Ureter (tissue), 1 donor: ENCODE measurements at places on chromosomes 7 and 10.

GRCh38 chr10:124532106-124532641, 70.6 kb downstream of the LHPP start:
- DNase-seq: no peak

DNA sequence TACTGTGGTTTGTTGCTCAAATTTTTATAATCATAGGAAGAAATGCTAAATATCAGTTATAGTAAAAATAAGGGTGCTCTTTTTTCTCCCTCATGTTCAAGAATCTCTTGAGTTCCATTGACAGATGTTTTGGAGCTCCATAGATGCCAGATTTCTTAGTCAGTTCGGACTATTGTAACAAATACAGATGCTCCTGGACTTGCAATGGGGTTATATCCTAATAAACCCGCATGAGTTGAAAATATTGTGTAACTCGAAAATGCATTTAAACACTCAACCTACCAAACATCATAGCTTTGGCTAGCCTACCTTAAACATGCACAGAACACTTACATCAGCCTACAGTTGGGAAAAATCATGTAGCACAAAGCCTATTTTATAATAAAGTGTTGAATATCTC, 100.7 kb upstream of the CSTF2T start:
- DNase-seq: no peak

DNA sequence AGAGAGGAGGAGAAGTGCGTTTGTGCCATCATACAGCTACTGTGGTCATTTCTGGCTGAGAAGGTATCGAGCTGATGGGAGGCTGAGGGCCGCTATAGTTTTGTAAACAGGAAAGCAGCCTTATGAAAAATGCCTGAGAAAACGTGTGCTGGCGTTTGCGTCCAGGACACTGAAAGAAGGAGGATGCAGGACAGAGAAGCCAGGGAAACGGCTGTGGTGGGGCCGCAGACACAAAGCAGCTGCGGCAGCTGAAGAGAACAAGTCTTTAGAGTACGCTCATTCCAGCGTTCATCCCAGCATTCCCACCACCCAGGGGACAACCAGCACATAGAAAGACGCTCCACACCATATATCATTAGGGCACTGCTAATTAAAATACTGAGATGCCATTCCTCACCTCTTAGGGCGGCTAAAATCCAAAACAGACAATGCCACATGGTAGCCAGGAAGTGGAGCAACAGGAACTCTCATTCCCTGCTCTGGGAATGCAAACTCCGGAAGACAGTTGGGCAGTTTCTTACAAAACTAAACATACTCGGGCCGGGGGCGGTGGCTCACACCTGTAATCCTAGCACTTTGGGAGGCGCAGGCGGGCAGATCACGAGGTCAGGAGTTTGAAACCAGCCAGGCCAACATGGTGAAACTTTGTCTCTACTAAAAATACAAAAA, 18.4 kb downstream of the GNA12 start:
- no peak for DNase-seq

DNA sequence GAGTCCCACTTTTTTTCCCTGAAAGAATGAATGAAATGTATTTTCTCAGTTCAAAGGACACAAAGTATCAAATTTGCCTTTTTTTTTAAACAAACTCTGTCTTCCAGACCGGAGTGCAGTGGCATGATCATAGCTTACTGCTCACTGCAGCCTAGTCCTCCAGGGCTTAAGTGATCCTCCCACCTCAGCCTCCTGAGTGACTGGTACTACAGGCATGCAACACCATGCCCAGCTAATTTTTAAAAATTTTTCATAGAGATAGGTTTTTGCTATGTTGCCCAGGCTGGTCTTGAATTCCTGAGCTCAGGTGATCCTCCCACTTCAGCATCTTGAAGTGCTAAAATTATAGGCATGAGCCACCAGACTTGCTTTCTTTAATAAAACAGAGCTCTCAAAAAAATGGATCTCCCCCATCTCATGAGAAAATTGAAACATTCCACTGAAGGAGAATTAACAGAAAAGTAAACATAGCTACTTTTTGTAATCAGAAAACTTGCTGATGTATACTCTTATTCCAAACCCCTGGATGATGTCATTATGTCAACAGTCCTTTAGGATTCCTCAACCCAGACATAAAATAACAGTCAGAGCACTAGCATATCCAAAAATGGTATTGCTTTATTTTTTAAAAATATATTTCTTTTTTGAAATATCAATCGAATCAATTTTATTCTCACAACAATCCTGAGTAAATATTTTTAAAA, 12.3 kb upstream of the TRDMT1 start:
- DNase-seq: no peak

GRCh38 chr10:76037531-76038155, 606.2 kb downstream of the LRMDA start:
- DNase-seq: no peak

- no peak for DNase-seq
Observed at GRCh38 chr10:121865554-121865953, 62.3 kb downstream of the ATE1 start.

DNA sequence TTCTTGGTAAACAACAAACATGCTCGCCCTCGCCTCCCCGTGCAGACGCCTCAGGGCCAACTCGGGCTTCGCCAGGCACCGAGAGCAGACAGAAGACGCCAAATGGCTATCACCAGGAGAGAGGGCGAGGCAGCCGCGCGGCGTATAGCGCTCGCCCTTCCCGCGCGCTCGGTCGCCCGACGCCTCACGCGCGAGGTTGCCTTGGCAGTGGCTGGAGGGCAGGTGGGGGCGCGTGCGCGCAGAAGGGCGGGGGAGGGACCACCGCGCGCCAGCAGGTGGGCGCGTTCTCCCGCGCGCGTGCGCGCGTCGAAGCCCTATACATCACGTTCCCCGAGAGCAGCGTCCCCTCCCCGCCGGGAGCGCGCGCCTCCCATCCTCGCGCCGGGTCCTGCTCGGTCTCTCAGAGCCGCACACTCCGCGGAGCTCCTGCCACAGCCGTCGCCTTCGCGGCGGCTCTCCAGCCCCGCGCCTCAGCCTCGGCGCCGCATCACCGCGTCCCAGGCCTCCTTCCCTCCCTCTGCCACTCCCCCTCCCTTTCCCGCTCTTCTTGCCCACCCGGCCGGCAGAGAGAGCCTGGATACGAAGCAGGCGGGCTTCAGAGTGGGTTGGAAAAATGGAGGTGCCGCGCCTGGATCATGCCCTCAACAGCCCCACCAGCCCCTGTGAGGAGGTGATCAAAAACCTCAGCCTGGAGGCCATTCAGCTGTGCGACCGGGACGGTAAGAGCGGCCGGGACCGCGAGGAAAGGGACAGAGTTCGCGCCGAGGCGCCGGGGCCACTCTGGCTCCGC, at the start of gene PHYHIPL:
Gene PHYHIPL (plus strand): TSS at position 403 of the 790 bp plus-strand sequence. CDS start 211 bp downstream, at position 614.
- no peak for DNase-seq

DNA sequence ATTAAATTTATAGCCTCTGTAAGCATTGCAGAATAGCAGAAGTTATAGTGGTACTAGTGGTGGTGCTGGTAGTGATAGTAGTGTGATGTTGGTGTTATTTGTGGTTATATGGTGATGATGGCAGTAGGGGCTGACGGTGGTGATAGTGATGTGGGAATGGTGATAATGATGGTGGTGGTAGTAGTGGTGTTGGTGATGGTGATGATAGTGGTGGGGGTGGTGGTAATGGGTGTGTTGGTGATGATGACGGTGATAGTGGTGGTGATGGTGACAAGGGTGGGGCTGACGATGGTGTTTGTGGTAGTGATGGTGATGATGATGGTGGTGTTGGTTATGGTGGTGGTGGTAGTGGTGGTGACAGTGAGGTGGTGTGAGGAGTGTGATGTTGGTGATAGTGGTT, 54.4 kb upstream of the MGAM2 start:
- DNase-seq: no peak

DNA sequence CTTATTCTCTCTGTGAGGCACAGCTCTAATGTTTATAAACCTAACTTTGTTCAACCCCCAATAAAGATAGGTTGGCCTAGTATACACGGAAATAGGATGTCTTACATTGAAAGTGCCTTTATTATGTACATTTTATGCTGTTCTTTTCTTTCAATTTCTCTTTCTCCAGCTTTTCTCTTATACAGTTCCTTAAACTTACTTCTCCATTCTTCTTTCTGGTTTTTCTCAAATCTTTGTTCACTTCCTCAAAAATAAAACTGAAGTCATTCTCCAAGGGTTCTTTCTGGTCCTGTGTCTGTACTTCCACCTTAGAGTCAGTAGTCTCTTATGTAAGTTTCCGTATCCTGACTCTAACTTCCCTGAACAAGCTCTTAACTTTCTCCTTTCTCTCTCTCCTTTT, 29.2 kb upstream of the NAMPT start:
- DNase-seq: no peak
